NCI-H446 (cell line): ENCODE measurements at places on chromosomes 2 and 18.
A peak's percentile ranks its signal among the peaks of the same experiment; 100 is the strongest.

DNA sequence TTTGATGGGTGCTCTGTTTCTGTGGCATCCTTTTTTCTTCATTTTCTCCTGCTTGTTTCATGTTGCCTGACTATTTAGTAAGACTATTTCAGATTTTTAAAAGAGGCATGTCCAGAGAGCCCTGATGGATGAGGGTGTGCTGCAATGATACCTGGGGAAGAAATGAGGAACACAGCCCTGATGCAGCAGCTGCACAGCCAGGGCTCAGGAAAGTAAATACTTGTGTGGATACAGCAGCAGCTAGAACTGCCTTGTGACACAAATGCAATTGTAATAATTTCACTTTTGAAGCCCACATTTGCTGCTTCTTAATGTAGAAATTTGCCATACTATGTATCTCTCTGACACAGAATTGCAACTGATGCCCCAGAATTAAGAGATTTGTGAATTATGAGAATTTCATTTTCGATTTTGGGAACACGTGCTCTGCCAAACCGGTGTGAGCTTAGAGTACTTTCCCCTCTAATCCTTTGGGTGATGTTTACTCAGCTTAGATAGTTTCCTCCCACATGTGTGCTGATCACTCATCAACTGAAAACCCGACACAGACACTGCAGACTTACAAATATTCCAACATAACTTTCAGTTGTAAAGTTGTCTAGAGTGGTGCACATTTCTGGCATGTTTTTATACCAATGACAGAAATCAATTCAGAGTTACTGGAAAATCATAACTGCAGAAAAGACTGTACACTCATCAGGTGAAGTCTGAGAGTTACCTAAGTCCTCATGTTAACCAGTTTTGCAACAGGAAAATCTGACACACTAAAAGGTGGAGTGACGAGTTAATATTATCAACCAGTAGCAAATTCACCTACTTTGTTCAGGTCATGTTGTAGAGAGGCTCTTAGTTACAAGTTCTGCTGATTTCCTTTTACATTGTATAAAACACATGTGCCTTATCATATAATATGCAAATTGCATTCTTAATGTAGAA, 383.4 kb downstream of the CBLN2 start:
- DNase-seq, result no peak

GRCh38 chr2:42048299-42049220, 739 bp downstream of the PKDCC start:
- DNase-seq, result no peak

- DNase-seq, result no peak
Measured at GRCh38 chr2:96140941-96141623, 2.8 kb upstream of the ASTL start.

GRCh38 chr2:210997373-210997772, 441.0 kb downstream of the CPS1 start:
- DNase-seq, result no peak

GRCh38 chr18:13577091-13577697, 149.2 kb downstream of the FAM210A start:
- no peak for DNase-seq

- DNase-seq, result no peak
Measured at GRCh38 chr2:28662468-28663181, 89.0 kb upstream of the PPP1CB start.

GRCh38 chr2:113283704-113284284, 5.1 kb upstream of the PAX8 start:
- DNase-seq, result peak; percentile 3

DNA sequence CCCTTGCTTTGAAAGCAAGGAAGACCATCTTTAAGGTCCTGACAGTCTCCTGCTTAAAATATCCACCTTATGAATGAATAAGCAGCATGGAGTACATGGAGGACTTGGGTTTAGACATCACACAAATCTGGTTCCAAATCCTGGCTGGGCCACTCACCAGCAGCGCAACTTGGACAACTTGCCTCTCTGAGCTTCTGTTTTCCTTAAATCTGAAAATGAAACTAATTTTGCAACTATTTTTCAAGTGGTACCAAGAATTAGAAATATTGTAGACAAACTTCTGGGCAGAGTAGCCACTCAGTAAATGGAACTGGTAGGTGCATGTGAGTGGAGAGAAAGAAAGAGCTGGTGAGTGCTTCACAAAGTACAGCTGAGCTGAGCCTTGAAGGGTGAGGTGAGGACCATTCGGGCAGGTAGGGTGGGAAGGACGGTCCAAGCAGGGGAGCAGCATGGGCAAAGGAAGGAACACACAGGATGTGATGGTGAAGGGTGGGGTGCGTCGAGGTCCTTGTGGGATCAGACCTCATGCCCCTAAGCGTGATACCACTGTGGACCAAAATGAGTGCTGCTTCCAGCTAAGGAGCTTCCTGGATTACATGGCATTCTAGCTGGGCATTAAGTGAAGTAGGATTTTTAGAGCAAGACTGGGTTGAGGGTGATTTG, 14.4 kb upstream of the TET3 start:
- no peak for DNase-seq

DNA sequence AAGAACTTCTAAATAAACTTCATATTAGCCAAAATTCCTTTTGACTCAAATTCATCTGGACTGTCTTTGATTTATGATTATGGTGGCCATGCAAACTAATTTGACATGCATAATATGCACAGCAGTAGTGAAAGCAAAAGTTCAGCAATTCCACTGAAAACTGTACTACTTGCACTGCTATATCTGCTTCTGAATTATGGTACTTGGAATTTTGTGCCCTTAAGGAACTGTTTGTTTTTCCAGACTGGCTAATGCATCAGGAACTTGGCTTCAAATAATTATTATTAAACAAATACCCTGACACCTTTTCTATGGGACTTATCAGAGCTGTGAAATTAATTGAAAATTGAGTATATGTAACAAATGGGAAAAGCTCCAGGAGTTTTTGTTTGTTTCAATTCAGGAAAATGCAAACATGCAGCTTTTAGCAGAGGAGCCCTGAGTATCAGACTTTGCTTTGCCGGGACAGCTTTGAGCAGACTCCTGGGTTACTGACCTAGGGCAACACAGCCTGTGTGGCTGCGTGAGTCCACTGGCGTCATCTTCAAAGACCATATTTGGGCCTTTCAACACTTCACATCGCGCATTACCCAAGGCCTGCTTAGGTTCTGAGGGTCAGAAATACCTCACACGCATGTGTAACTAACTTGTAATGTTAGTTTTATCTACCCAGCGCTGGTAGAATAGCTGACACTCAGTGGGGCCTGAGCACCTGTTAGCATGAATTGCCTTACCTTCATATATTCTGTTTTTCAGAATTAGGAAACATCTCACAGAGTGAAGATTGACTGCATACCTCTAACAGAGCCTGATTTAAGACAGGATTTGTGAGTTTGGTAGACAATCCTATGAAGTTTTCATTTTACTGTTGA, 35.4 kb downstream of the CFAP221 start:
- DNase-seq, result no peak

GRCh38 chr2:85130407-85130806, 2.8 kb upstream of the TCF7L1 start:
- no peak for DNase-seq

DNA sequence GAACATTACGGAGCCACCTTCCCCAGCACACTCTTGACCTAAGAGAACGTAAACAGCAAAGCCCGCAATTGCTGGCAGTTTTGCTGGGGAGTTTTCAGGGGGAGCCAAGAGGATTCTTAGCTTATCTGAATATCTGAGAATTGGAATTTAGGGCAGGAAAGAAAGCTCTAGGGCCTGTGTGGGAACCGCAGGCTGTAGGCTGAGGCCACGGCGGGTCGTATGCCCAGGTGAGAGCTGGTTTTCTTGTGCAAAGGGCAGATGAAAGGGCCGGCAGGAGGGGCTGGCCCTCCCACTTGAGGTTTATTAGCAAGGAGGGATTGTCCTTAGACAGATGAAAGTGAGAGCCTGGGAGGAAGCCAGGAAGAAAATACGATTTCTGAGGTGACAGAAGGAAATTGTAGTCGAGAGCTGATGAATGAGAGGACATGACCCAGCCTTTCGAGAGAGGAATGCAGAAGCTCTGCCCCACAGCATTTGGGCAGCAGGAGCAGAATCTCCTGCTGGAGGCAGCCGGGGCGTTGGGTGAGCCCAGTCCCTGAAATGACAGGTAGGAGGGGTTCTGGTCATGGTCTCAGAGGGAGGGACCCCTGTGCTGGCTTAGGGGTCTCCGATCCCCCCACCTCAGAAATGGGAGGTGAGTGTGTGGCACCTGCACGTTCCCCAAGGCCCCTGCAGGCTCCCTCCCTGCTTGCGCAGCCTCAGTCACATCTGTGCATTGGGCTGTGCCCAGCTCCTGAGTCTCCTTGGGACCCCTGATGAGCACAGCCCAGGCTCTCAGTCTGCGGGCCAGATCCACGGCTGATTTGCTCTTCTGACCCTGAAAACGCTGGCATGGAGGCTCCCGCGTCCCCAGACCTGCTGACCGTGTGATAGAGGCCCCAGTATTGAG, 61.1 kb downstream of the CABLES1 start:
- DNase-seq, result no peak

- no peak for DNase-seq
Measured at GRCh38 chr2:3148716-3149115, 228.9 kb downstream of the EIPR1 start.

DNA sequence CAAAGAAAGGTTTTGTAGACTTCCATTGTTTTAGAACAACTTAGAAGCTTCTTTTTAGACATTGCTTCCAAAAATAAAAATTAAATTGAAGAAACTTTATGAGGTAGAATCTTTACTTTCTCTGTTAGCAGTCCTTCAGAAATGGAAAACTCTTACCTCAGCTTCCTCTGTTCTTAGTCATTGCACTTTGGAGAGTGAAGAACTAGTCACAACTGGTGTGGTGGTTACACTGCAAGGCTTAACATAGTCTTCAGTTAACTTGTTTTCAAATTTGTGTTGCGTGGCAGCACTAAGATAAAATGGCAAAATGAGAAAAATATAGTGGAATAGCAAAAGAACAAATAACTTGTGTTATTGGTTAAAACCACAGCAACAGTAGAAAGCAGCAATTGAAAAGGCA, 332.6 kb downstream of the KIAA1328 start:
- DNase-seq, result no peak

- DNase-seq, result no peak
Measured at GRCh38 chr2:71974846-71975245, 172.8 kb downstream of the CYP26B1 start.

GRCh38 chr2:190221429-190221828, 98.2 kb downstream of the HIBCH start:
- DNase-seq, result no peak

DNA sequence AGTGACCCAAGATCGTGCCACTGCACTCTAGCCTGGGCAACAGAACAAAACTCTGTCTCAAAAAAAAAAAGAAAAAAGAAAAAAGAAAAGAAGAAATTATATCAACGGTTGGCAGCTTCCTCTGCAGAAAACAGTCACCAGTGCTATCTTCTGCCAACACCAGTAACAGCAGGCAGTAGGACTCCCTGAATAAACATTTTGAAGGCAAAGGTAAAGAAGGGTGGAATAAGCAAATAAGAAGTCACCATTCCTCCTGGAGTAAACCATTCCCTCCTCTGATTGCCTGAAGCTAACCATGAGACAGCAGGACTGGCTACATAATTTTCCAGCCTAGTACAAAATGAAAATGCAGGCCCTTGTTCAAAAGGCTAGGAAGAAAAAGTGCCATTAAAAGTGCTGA, 9.0 kb upstream of the RNF103 start:
- DNase-seq, result peak; percentile 76

DNA sequence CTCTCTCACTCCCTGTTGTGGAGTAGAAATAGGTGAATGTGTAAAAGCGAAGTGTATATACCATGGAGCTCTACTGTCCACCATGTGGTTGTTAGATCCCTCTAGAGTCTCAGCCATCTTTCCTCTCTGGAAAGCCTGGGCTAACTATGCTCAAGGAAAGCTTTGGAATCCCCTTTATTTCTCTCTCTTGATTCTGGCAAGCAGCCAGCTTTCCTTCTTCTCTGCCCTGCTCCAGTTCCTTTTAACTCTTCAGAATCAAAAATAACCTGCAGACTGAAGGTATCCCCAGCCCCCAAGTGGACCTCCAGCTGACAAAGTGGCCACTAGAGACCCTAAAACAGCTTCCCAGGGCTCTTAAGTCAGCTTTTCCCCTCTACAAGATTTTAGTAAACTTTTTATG, 381.9 kb downstream of the PLCL1 start:
- no peak for DNase-seq

DNA sequence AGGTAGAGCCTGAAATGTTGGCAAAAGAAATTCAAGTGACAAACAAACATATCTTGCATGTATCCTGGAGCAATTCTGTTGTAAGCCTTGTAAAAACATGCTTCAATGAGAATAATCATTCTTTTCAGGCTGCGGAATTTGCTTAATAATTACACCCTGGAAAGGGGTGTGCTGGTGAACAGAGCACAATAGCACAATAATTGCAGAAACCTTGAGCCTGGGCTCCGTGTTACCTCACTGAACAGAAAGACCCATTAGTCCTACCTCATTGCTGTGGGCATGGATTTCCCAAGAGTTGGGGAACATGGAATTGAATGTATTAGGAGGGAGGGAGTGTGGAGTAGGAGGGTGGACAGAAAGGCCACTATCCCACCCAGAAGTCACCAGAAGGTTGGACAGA, 168.0 kb upstream of the ALKAL2 start:
- DNase-seq, result no peak
